ENCODE measurements at places on chromosomes 7 and 10.

DNA sequence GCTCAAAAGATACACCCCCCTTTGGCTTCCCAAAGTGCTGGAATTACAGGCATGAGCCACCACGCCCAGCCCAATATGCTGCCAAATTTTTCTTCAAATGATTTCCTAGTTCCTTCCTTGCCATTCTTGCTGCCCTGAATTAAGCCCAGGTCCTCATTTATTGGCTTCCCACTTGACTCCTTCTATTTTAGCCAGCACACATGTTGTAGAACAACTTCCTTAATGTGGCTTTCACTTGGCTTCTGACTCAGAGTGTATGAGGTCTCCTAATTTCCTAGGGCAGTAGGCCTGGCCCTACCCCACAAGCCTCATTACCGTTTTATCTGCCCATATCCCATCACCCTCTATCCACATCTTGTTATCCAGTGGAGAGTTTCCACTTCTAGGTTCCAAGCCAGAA, 21.8 kb upstream of the HIPK2 start:
- no peak for DNase-seq

DNA sequence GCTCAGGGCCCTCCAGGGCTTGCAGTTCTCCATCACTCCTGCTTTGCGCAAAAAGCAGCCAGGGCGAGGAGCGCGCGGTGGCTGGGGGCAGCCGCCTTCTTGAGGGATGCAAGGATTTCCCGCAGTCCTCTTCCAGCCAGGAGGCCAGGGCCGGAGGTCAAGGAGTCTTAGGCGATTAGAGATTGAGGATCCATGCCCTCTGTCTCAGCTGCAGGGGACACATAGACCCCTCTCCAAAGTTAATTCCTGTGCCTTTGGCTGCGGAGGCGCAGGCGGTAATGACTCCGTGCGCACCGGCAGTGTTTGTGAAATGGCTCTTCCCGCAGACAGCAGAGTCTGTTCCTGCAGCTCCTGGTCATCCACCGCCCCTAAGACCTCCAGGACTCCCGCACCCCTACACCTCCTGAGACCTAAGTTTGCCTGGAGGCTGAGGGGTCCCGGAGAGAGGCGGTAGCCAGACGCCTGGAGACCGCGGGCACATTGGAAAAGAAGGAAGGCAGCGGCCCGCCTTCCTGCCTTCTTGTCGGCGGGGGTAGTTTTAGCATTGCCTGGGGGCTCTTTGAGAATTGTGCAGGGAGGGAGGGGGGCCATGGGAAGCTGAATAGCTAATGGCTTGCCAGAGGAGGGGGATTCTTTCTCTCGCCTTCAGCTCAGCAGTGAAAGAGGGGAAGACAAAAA, 3.3 kb upstream of the NEUROG3 start:
- DNase-seq: no peak

GRCh38 chr10:24344279-24344678, 135.3 kb downstream of the KIAA1217 start:
- DNase-seq: no peak

DNA sequence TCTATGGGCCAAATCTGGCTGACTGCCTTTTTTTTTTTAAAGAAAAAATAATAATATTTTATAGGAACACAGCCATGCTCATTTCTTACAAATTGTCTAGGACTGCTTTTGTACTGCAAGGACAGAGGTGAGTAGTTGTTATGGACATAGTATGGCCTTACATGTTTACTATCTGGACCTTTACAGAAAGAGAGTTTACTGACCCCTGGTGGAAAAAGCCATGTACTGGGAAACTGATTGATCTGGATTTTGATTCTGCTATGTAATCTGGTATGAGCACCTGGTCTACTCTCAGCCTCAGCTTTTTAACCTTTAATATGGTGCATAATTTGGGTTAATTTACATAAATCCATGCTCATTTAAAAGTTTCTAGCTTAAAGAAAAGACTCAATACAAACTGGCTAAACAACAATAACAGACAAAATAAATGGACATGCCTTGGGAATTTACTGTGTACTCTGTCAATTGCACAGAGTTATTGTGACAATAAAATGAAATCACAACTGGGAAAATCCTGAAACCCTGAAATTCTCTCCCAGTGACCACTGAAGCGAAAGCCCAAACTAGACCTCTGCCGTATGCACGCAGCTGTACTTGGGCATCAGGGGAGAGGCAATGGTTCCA, 260.7 kb downstream of the BMPER start:
- DNase-seq: peak; percentile 15

DNA sequence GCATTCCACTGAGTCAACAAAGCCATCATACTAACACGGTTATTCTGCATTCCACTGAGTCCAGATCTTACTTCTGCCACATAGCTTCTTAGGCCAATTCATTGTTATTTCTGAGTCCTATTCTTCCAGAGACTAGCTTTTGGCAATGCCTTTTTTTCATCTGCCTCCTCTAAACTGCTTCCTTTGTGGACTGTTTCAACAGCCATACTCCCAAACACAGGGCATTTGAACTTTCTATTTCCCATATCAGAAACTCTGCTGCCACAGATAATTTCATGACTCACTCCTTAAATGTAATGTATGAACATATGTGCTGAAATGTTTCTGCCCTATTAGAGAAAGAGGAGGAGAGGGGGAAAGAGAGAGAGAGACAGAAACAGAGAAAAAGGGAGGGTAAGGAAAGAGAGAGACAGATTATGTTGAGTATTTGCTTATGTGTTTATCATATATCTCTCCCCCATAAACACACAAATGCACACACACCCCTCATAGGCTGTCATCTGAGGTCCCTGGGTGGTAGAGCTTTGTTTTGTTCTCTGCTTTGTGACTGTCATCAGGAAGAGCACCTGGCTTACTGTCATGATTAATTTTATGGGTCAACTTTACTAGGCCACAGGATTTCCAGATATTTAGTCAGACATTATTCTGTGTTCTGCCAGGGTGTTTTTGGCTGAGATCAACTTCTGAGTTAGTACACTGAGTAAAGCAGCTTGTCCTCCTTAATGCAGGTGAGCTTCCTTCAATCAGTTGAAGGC, 308.0 kb upstream of the KCND2 start:
- peak; percentile 3 for DNase-seq

- no peak for DNase-seq
Observed at GRCh38 chr7:33842150-33842549, 63.2 kb upstream of the BMPER start.

GRCh38 chr10:9853405-9854355, 1164.0 kb upstream of the CELF2 start:
- peak; percentile 6 for DNase-seq

- peak; percentile 28 for DNase-seq
Observed at GRCh38 chr7:148434181-148434757, 156.3 kb upstream of the C7orf33 start.

DNA sequence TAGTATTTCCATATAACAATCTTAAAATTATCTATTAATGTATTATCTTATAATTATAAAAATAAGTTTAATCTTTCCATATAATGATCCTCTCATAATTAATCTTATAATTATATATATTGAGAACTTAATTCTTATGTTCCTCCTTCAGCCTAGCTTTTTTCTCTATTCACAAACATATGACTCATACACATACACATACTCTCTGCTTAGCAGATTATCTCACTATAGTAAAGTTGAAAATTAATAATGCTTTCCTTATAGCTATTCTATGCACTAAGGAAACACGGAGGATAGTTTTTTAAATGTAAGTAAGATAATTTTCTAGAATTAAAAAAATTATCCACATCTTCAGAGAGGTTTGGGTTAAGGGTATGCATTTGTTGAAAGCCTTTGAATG, 47.7 kb upstream of the ITGB8 start:
- no peak for DNase-seq

- no peak for DNase-seq
Observed at GRCh38 chr7:143519411-143520131, 41.9 kb downstream of the TAS2R41 start.

DNA sequence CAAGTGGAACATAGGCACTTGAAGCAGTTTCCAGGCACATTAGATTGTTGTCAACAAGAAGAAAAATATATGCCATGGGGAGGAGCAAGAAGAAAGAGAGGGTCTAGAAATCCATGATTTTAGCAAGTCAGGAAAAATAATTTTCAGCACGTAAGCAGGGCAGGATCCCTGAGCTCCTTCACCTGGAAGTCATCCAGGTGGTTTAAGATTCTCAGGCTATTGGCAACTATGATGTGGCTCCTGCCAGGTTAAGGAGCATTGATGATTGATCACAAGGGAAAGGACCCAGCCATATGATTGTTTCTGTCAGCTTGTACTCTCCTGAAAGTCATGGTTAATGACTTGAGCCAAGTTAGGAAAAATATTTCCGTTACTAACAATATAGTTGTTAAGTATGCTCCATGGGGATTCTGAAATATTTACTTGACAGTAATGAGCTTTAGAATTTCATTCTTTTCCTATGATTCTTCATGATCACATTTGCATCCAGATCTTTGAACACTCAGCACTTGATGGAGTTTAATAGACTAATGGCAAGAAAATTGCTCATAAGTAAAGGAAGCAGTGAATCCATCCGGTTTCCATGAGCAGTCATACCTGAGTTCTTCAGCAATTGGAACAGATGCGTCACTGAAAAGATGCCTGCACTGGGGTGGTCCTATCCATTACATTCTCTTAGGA, 209.1 kb downstream of the BICC1 start:
- DNase-seq: no peak

DNA sequence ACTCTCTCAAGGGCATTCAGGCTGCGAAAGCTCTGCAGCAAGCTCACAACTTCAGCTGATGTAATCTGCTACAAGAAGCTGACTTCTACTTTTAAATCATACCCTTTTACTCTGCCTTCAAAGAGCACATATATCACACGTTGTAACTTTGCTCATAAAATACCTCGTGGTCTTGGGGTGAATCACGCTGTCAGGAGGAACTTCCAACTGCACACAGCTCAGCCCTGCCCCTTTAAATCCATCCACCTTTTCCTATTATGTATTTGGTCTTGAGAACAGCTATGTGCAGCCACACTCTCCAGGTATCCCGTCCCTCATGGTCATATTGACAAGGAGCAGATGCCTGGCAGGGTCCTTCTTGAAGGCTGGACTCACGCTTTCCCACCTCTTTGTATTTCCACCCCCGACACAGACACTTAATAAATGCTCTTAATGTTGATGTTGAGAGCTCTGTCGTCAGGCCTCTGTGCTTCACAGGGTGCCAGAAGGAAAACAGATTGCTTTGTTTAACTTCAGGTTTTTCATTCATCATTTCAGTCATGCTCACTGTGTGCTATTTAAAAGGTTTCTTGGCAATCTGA, 47.6 kb downstream of the ICA1 start:
- peak; percentile 38 for DNase-seq

GRCh38 chr10:133372507-133372906, 647 bp downstream of the ECHS1 start:
- no peak for DNase-seq

- no peak for DNase-seq
Observed at GRCh38 chr7:133389727-133390126, 136.8 kb downstream of the EXOC4 start.

GRCh38 chr10:69879634-69880257, 78.0 kb downstream of the COL13A1 start:
- DNase-seq: peak; percentile 67

GRCh38 chr10:11856089-11856488, 32.9 kb downstream of the PROSER2 start:
- DNase-seq: no peak

DNA sequence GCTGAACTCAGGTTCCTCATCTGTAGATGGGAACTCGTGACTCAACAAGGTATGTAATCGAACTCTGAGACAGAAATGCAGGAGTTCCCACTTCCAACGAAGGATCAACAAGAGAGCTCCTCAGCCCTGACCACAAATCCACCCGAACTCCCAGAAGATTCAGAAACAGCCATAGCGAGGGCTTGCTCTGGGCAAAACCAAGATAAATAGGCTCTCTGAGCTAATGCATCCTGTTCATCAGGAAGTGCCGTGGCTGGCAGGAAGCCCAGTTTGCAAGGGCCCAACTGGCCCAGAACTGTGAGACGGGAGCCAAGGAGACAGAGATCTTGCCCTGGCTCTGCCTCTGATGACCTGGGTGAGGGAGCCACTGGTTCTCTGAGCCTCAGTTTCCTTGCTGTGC, 141.7 kb upstream of the PFKP start:
- no peak for DNase-seq

DNA sequence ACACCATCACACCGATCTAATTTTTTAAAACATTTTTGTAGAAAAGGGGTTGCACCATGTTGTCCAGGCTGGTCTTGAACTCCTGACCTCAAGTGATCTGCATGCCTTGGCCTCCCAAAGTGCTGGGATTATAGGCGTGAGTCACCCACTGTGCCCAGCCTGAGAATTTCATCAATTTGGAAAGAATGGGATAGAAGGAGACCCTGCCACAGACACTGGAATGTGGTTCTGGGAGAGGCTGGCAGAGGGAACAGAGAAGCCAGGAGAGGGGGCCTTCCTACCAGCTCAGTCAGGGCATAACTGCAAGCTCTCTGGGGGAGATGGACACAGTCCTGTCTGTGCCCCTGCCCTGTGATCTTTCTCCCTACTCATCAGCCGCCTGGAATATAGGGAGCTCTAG, 42.1 kb upstream of the MKRN1 start:
- DNase-seq: no peak

DNA sequence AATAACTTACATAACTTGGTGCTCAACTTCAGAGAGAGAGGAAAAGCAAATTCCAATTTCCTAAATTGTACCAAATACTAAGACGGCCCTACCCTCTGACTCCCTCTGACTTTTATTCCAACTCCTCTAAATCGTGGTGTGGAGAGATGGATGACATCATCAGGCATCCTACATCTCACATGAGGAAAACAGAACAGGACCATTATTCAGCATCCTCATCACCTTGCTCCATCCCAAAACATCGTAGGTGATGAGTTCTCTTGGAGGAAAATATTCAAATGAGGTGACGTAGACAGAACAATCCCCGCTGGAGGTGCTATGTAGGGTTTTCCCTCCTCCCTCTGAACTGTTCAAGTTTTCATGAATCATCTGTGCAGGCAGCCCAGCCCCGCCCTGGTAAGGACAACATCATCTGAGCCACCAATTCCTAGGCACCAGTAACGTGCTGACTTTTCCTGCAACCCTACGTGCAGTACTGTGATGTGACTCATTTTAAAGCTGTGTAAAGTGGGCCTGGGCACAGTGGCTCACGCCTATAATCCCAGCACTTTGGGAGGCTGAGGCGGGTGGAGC, 167.2 kb downstream of the CALN1 start:
- DNase-seq: no peak

- DNase-seq: no peak
Observed at GRCh38 chr10:67539312-67539711, 156.7 kb downstream of the CTNNA3 start.

GRCh38 chr7:71509381-71509780, 377.4 kb downstream of the GALNT17 start:
- no peak for DNase-seq

- DNase-seq: peak; percentile 38
Observed at GRCh38 chr10:115963848-115964247, 309.2 kb downstream of the GFRA1 start.

DNA sequence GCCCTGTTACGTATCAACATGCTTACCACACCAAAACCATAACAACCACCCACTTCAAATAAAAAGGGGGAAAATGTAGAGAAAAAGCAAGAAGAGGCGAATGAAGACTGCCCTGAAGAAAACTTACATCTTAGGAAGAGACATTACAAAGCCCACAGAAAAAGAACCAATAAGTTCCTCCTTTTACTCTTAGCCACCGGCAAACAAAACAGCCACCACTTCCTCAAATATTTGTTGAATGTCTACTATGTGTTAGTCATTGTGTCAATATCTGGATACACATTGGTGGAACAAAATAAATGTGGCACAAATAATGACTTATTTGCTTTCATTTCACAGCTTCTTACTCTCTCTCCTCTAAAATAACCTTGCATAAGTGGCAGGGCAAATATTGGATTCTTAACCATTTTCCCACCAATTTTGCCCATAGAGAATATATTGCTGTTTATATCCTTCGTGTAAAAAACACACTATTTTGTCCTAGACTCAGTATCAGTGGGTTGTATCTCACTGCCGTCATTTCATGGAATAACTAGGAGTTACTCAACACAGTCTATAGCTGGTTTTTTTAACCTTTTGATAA, 106.8 kb downstream of the ANK3 start:
- no peak for DNase-seq

All from retina (tissue), 1 donor.